ENCODE measurements at places on chromosomes 7 and 10.

GRCh38 chr10:109932391-109932790 is 9.1 kb upstream of the XPNPEP1 start:
- DNase-seq, result no peak

- DNase-seq, result no peak
Observed at GRCh38 chr10:88232029-88232895, 350.9 kb downstream of the RNLS start.

- no peak for DNase-seq
Observed at GRCh38 chr10:11638055-11638698, 26.7 kb upstream of the USP6NL start.

- DNase-seq, result no peak
Observed at GRCh38 chr7:51335057-51335456, 18.4 kb upstream of the COBL start.

GRCh38 chr7:98764946-98765345 is 104.9 kb downstream of the TMEM130 start:
- DNase-seq, result no peak

GRCh38 chr10:45376371-45376801 is 2.4 kb downstream of the ALOX5 start:
- no peak for DNase-seq

GRCh38 chr10:42781893-42782445 is 626 bp upstream of the BMS1 start:
- no peak for DNase-seq

GRCh38 chr10:49025347-49025983 is 85.8 kb upstream of the LRRC18 start:
- DNase-seq, result no peak

- DNase-seq, result no peak
Observed at GRCh38 chr7:89072081-89072480, 276.5 kb upstream of the TEX47 start.

DNA sequence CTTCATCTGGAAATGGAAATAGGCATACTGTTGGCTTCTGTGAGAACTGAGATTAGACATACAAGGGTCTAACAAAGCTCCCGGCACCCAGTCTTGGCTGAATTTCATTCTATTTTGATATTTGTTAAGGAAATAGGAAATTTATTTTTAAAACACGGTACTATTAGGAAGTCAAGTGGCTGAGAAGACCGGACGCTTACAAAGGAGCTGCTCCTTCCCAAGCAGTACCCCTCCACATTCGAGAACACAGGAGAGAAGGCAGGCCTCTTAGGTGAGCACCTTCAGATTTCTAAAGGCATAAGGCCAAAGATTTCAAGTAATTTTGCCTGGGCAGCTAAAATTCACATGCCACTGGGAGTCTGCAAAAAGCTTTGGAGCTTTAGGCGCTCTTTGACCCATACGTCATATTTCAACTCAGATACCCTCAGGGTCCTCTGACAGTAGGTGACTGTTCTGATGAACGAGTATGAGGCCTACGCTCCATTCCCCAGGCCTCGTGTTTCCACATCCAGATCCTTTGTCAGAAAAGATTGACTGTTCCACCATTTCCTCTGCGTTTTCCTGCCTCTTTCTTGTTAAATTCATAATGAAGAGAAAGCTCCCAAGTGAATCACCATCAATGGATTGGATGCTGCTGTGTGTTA is 17.3 kb downstream of the TRIL start:
- DNase-seq, result no peak

GRCh38 chr7:94908323-94909178 is 1.2 kb downstream of the PPP1R9A start:
- DNase-seq, result no peak

GRCh38 chr7:127706766-127707165 is 54.8 kb downstream of the SND1 start:
- DNase-seq, result no peak

DNA sequence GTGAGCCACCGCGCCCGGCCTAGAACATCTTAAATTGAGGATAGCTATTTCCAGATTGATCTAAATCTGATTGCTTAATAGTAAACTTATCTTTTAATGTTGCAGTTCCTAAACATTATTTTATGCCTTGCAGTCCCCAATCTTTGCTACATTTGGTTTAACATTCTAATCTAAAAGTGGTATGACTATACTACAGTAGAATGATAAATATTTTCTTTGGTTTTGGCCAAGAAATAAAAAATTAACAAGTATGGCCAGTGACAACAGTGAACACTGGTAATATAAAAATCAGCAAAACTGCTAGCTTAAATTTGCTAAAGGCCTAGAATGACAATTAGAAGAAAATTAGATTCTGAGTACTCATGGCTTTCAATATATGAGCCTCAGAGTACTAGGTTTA is 73.5 kb downstream of the CDK6 start:
- DNase-seq, result no peak

- no peak for DNase-seq
Observed at GRCh38 chr7:127844165-127844564, 187.1 kb downstream of the LRRC4 start.

GRCh38 chr10:87504640-87505365 is at the start of gene MINPP1:
Gene MINPP1 (plus strand): TSS chr10:87504893. CDS start chr10:87504916, 23 bp downstream.
- peak; percentile 65 for DNase-seq

DNA sequence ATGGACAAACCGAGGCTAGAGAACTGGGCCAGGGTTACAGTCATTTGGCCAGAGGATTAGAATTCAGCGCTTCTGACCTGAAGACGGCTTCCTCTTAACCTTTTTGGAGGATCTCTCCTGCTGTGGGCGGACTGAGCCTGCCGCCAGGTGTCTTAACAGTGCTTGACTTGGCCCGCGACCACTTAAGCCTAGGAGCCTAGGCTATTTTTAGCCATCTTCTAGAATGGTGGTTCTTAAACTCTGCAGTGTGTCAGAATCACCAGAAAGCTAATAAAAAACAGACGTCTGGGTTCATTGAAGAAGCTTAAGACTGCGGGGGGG is 722 bp downstream of the MDH2 start:
- DNase-seq, result no peak

DNA sequence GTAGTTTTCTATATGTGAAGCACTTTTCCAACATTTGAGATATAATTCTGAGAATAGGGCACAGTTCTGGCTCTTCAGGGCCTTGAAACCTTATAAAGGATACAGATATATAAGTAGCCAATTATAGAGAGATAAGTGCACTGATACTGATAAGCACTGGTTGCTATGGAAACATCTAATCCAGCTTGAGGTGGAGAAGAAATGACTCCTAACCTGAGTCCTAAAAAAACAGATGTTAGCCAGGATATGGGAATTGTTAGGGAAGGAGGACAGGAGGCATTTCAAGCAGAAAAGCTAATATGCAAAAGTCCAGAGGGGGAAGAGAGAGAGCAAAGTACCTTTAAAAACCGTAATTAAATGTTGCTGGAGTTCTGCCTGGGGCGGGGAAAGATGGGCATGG is 30.8 kb downstream of the STRIP2 start:
- no peak for DNase-seq

- DNase-seq, result no peak
Observed at GRCh38 chr10:76509446-76509845, 1078.0 kb downstream of the LRMDA start.

DNA sequence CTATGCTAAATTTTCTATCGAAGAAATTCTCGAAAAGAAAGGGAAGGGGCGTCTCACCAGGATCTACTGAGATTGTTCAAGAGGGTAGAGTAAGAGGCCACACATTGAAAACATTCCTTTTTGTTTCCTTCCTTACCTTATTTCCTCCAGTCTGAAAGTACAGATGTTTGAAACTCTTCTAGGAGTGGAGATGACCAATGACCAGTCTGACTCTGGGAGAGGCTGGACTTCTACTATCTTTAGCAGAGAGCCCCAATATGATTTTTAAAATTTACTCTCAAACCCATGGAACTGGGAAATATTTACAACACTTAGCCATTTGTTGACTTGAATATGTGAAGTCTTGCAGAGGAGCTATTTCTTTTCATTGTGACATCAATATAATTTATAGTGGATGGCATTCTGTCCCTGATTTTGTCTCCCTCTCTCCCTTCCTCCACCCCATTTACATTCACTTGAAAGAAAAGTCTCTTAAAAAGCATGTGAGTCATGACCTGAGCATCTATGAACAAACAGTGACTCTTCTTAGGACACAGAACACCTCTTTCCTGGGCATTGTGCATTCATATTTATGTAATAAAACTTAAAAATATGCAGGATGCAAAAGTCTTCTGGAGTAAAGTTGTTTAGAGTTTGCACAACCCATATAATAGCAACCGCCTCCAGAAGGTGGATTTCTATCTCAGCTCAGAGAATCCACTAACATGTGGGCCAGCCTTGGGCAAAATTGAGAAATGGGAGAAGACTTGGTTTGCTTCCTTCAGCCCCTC is 31.2 kb upstream of the BMPER start:
- DNase-seq, result no peak

DNA sequence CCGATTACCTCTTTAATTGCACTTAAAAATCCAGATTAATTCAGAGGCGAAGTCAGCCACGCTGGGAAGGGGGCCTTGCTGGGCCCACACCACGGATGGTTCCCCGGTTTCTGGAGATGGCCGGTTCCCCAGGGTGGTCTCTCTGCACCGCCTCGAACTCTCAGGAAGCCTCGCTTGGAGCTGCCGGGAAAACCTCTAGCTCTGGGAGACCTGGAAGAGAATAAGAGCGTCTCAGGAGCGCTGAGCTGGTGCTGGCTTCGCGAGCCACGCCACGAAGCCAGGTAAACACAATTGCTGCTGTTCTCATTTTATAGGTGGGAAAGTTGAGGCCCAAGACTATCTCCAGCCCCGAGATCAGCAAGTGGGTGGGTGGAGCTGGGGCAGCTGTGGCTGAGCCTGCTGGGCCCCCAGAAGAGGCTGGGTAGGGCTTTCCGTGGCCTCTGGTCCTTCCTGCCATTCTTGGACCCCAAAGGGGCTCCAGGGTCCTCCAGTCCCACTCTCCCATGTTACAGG is 110.4 kb downstream of the MICALL2 start:
- no peak for DNase-seq

- DNase-seq, result no peak
Observed at GRCh38 chr10:43851030-43851429, 202.3 kb upstream of the ZNF32 start.

DNA sequence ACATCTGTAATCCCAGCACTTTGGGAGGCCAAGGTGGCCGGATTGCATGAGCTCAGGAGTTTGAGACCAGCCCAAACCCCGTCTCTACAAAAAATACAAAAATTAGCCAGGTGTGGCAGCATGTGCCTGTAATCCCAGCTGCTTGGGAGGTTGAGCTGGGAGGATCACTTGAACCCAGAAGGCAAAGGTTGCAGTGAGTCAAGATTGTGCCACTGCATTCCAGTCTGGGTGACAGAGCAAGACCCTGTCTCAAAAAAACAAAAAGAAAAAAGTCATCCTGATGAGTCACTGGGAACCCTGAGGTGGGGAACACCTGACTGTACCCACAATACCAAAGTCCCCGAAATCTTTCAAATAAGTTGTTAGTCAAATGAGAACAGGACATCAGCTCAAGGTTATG is 80.0 kb downstream of the NEBL start:
- no peak for DNase-seq

GRCh38 chr10:131870411-131870810 is 30.4 kb upstream of the PPP2R2D start:
- DNase-seq, result no peak

GRCh38 chr10:79153745-79154144 is 85.0 kb downstream of the ZMIZ1 start:
- no peak for DNase-seq
